Gastroesophageal sphincter (tissue), 4 donors: ENCODE measurements at places on chromosomes 11 and 22.

- H3K27me3 ChIP-seq: no peaks in the 10 kb centered on the region
- H3K4me1 ChIP-seq: no peaks in the 10 kb centered on the region
- ATAC-seq: no peak
- peaks cover 82% of the 10 kb centered on the region for H3K36me3 ChIP-seq
- H3K27ac ChIP-seq: no peak overlapping the region
Measured at GRCh38 chr22:29345932-29346331, 30.4 kb upstream of the RASL10A start.

- no peaks in the 10 kb centered on the region for H3K36me3 ChIP-seq
- peaks cover 20% of the 10 kb centered on the region for H3K4me1 ChIP-seq
- ATAC-seq: no peak
- no peaks in the 10 kb centered on the region for H3K27me3 ChIP-seq
- no peak overlapping the region for H3K4me3 ChIP-seq
Measured at GRCh38 chr11:122310766-122311165, 194.8 kb upstream of the BLID start.

- no peaks in the 10 kb centered on the region for H3K4me1 ChIP-seq
- no peak overlapping the region for H3K27ac ChIP-seq
- no peak for ATAC-seq
- no peaks in the 10 kb centered on the region for H3K36me3 ChIP-seq
Measured at GRCh38 chr11:26287067-26287518, 44.8 kb upstream of the ANO3 start.

- H3K27ac ChIP-seq: no peak overlapping the region
- no peaks in the 10 kb centered on the region for H3K4me1 ChIP-seq
Measured at GRCh38 chr11:117457835-117458234, 130.2 kb downstream of the CEP164 start.

DNA sequence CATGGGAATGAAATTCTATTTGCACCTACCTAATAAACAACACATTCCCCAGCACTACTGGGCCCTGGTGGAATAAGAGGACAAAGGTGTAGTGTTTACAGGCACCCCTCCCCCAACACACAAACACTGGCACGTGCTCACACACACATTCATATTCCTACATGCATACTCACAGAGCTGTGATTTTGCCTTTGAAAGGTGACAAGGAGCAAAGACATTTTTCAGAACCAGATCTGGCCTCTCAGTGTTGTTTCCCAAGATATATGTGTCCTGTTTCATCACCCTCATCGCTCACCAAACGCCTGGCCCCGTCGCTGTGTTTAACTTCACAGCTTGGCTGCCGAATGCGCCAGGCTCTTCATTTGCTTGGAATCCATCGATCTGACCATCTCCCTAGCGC, 292.6 kb downstream of the NTM start:
- no peaks in the 10 kb centered on the region for H3K4me1 ChIP-seq
- H3K36me3 ChIP-seq: no peaks in the 10 kb centered on the region
- no peak overlapping the region for H3K4me3 ChIP-seq
- no peak for ATAC-seq
- peaks cover 25% of the 10 kb centered on the region for H3K27me3 ChIP-seq
